Activated CD8-positive, alpha-beta memory T cell treated with anti-CD3 and anti-CD28 coated beads for 48 hours (primary cell): ENCODE measurements at places on chromosomes 1 and 21.

DNA sequence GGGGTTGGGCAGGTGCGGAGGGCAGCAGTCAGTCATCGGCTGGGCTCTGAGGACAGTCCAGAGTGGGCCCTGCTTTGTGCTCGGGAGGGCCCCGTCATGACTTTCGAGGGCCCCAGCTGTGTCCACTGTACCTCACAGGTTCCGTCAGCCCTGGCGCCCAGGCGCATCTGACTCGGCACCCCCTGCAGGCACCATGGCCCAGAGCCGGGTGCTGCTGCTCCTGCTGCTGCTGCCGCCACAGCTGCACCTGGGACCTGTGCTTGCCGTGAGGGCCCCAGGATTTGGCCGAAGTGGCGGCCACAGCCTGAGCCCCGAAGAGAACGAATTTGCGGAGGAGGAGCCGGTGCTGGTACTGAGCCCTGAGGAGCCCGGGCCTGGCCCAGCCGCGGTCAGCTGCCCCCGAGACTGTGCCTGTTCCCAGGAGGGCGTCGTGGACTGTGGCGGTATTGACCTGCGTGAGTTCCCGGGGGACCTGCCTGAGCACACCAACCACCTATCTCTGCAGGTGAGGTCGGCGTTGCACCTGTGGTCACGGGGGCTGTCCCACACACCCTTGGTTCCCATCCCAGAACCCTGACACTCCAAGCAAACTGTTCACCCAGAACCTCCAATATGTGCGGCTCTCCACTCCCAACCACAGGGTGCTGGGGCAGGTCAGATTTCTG lies 7.8 kb downstream of the PODN start:
- DNase-seq: no peak

GRCh38 chr1:20355101-20355827 lies 64.6 kb downstream of the VWA5B1 start:
- no peak for DNase-seq

DNA sequence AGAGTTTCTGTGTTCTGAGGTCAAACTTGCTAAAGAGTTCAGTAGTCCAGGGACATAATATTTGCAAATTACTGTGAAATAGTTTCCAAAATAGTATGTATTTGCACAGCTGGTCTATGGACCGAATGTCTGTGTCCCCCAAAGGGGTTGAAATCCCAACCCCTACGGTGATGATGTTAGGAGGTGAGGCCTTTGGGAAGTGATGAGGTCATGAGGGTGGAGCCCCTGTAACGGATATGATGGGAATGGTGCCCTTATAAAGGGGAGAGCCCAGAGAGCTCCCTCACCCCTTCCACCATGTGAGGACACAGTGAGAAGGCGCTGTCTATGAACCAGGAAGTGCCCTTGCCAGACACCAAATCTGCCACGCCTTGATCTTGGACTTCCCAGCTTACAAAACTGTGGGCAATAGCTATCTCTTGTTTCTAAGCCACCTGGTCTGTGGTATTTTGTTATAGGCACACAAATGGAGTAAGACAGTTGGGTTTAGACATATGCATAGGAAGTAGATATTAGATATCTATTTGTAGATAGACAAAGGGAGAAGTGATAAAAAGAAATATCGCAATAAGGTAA lies 21.7 kb downstream of the RNF187 start:
- DNase-seq: no peak

- DNase-seq: no peak
Observed at GRCh38 chr1:158719664-158720063, 856 bp downstream of the OR6K3 start.

DNA sequence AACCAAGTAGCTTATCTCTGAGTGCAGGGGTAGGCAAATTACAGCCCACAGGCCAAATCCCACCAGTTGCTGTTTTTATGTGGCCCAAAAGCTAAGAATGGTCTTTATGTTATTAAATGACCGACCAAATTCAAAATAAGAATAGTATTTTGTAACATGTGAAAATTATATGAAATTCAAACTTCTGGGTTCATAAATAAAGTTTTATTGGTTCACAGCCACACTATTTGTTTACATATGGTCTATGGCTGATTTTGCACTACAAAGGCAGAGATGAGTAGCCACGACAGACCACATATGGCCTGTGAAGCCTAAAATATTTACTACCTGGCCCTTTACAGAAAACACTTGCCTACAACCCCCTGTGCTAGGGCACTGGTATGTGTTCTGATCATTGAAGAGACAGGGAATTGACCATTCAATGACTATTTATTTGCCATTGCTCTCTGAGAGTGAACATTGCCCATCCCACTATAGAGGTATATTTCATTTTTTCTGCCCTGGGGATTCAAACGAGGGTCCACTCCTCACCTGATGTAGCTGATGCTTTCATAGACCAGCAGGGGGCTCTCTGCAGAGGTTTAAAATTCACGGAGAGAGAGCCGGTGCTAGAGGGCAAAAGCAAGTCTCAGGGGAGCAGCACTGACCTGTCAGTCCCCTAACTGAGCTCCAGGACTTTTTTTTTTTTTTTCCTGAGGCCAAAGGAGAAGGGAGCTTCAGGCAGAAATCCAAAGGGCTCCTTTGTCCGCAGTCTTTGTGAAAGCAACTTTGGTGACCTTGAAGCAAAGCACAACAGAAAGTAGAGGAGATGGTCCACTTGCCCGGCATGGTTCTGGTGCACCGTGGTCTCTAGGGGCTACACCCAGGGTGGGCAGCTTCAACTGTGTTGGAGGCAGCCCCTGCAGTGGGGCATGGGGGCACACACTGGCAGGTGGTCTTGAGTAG lies 7.3 kb upstream of the GNL2 start:
- DNase-seq: no peak

DNA sequence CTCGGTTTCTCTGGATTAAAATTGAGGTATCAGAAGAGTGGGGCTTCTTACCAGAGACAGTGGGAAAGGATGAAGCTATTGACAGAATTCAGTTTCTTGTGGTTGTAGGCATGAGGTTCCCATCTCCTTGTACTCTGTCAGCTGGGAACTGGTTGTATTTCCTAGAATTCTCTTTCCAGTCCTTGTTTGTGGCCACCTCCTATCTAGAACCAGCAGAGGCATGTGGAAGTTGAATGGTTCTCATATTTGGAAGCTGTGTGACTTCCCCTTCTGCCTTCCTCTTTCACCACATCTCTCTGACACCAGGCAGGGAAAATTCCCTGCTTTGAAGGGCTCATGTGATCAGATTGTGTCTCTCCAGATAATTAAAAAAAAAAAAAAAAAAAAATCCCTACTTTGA lies 457.7 kb upstream of the ADAMTS5 start:
- DNase-seq: no peak

GRCh38 chr21:21238629-21239400 lies 240.6 kb downstream of the NCAM2 start:
- no peak for DNase-seq

DNA sequence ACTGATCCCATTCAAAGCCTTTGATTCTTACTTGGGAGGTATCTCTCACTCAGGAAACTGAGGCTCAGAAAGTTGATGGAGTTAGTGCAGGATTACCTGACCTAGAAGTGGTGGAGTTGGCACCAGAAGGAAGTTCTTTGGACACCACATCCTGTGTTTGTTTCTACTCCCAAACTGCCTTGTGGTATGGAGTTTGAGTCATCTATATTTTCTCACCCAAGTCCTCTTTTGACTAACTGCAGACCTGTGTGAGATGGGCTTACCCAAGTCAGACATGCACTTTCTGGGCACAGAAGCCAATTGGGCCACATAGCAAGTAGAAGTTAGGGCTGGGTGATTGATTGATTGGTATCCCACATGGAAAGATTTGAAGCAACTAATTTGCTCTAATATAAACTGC lies 36.1 kb downstream of the FGGY start:
- no peak for DNase-seq

DNA sequence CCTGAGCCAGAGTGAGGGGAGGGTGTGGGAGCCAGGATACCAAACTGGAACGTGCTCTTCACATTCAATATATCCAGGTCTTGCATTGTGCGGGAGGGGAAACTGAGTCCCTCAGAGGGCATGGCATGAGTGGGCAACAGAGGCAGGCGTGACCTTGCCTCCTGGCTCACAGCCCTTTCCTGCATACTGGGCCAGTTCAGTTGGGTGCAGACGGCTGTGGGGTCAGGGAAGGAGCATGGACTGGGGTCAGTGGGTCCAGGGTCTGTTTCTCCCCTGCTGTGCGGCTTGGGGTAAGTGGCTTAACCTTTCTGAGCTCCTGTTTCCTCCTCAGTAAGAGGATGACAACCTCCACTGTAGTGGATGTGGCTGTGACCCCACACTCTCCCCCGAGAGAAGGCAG lies 16.6 kb downstream of the SERINC2 start:
- DNase-seq: no peak

DNA sequence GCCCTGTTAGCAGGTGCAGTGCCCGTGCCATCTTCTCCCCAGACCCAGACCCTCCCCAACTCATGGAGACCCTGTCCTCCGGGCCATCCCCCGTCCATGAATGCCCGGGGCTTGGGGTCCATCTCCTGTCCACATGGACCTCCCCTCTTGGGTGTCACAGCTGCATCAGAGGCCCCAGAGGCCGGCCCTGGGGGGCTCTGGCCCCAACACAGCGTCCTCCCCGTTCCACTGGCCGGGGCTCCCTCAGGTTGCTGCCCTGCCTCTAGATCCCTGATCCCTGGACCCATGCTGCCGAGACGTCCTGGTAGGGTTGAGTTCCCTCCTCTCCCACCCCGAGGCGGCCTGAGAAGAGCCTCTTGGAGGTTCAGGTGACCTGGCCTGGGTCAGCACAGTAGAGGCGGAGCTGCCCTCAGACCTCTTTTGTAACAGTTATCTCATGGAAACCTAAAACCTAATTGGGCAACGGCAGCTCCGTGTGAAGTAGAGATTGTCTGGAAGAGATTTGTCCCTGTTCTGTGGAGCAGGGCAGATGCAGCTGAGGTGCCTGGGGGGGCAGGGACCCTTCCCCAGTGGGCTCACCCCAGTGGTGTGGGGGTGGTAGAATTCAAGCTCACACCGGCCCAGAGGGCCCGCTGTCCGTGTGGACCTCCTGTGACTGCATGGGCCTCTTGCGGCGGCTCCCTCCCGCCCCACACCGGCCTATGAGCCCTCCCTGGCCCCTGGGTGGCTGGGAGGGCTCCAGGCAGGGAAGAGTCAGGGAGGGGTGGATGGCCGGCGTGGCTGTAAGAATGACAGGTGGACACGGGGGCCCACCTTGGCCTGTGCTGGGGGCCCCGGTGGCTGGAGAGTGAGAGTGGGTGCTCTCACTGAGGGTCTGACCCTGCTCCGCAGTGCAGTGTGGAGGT lies 56.1 kb downstream of the SKI start:
- no peak for DNase-seq

DNA sequence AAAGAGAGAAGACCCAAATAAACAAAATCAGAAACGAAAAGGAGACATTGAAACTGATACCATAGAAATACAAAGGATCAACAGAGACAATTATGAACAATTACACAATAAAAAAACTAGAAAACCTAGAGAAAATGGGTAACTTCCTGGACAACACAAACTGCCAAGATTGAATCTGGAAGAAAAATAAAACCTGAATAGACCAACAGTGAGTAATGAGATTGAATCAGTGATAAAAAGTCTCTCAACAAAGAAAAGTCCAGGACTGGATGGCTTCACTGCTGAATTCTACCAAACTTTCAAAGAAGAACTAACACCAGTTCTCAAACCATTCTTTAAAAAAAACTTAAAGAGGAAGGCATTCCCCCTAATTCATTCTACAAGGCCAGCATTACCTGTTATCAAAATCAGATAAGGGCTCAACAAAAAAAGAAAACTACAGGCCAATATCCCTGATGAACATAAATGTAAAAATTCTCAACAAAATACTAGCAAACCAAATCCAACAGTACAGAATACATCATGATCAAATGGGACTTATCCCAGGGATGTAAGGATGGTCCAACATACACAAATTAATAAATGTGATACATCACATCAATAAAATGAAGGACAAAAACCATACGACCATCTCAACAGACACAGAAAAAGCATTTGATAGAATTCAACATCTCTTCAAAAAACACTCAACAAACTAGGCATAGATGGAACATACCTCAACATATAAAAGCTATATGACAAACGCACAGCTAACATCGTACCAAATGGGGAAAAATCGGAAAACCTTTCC lies 119.9 kb downstream of the ACBD6 start:
- no peak for DNase-seq

- no peak for DNase-seq
Observed at GRCh38 chr1:75079538-75080290, 54.5 kb upstream of the LHX8 start.
